Stimulated activated CD4-positive, alpha-beta T cell treated with anti-CD3 and anti-CD28 coated beads, Interleukin-2, amount 100 ng/mL, for 24 hours (primary cell): ENCODE measurements at places on chromosomes 7 and 10.

DNA sequence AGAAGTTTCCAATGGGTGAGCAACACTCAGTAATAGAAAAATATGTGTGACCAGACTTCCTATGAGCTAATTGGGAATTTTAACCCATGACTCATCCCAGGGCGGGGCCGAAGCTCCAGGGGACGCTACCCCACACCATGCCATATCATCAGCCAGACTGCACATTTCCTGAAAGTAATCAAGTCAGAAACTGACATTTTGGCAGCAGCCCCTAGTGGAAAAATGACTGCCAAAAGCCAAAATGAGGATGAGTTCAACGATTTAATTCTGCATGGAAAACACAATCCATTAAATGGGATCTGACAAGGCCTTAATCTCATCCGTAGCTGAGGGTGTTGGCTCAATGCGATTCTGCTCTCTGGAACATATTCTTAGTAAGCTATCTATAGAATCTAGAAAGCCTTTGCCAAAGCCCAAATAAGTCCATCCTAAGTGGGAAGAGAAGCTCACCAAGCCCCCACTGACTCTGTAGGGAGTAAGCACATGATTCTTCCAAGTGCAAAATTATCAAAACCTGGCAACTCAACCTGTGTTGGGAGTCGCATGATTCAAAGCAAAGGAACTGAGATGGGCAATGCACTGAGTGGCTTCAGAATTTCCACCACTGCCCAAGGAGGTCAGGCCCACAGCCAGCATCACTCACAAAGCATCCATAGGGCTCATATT, 93.1 kb upstream of the PDE1C start:
- DNase-seq = no peak

DNA sequence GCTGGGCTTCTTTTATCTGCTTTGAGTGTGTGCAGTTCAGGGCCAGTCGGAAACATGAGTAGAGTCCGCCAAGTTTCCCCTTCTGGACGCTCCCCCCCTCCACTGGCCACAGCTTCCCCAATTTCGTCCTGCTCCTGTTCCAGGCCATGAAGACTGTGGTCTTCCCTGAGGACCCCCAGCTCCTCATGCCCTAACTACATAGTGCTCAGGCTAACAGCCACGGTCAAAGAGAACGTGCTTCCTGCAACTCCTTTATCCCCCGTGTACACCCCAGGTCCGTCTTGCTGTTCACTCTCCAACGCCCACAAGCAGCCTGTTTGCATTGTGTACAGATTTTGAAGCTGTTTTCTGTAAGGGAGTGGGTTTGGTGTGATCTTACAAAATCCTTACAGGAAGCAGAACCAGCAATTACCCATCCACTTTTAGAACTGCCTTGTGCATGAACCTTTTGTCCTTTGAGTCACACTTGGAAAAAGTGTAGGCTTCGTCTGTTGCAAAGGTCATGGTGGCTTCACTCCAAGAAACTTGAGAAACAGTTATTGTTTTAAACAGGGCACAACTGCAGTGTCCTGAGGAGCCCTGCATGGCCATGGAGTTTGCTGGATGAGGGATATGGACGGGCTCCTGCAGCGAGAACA, 77.0 kb upstream of the FAM20C start:
- DNase-seq = no peak

DNA sequence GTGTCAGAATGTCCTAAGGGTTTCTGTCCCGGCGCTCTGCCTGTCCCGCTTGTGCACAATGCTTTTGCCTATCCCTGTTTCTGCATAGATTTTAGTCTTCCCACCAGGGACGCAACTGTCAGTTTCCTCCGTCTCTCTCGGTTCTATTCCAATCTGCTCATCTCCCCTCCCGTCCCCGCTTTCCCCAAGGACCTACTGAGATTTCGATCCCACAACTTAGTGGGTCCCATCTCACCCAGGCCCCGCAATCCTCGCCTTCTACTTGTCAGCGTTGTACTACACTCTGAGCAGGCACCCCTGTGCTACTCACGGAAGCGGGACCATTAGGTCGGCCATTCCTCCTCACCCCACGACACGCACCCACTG, 519 bp upstream of the ZNF655 start:
- no peak for DNase-seq

- DNase-seq = no peak
Measured at GRCh38 chr10:132255489-132256344, 52.0 kb downstream of the STK32C start.

- no peak for DNase-seq
Measured at GRCh38 chr10:113590581-113590980, 37.7 kb downstream of the HABP2 start.

DNA sequence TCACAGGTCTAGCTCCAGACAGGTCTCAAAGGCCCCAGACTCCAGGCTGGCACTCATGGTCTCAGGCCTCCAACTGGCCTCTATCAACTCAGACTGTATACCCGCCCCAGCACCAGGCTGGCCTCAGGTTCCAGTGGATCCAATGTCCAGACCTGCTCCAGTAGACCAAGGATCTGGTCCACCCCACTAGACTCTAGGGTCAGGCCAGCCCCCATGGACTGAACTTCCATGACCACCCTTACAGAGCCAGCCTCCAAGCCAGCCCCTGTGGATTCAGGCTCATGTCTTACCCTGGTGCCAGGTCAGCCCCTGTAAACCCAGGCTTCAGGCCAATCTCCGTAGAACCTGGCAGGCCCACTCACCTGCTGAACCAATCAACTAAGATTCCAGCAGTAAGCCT, 16.8 kb upstream of the GNAT3 start:
- no peak for DNase-seq

GRCh38 chr10:113455947-113456346, 96.9 kb upstream of the HABP2 start:
- no peak for DNase-seq

DNA sequence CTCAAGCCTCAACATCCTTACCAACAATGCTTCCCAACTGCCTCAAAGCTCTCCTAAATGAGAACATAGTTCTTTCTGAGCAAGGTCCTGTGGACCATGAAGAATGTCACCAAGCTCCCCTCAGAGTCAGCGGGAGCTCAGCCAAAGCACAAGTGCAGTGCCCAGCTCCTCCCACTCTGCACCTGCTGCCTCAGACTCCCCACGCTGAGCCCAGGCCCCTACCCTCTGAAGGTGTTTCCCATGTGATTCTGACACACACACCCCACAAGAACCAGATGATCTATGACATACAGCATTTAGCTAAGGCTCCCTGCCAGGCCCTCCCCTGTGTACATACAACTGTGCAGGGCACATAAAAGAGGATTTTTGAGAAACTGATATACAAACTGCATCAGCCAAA, 19.2 kb downstream of the ERCC6 start:
- DNase-seq = no peak

GRCh38 chr7:38181111-38181510, 3.1 kb downstream of the STARD3NL start:
- no peak for DNase-seq

- DNase-seq = no peak
Measured at GRCh38 chr7:33669251-33669670, 236.1 kb upstream of the BMPER start.

DNA sequence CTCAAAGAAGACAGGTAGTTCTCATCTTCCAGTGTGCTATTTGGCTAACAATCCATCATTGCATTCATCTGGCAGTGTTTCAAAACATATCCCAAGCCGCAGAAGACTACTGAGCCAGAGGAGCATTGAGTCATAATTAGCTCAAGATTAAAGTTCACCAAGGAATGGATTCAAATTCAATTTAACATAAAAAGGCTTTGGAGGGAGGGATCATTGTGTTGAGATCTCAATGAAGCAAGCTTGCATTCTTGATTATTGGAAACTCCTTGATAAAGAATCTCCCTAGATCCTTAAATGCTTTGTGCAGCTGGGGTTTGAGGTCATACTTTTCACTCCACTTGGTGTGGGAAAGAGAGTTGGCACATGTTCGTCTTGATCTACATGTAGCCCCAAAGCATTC, 142.8 kb upstream of the SEMA3A start:
- DNase-seq = no peak

- no peak for DNase-seq
Measured at GRCh38 chr7:132024290-132024689, 467.9 kb upstream of the PODXL start.

DNA sequence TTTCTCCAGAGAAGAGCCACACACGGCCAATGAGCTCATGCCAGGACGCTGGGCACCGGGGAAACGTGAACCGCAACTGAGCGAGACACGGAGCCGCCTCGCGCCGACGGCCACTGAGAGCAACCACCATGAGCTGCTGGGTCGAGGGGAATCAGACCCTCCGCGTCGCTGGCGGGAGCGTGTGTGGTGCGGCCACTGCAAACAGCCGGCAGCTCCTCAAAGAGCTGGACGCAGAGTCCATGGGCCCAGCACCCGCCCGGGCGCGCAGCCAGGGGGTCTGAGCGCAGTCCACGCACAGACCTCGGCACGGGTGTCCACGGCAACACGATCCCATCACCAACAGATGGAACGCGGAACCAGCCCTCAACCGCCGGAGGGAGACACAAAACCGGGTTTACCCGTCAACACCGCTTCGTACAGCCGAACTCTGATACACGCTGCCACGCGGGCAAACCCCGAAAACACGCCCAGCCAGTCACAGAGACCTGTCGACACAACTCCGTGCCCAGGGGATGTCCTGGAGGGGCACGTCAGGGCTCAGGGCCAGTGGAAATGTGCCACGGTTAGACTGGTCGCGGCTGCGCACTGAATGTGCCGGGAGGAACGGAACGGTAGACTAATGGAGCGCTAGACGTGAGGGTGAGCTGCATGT, 147.1 kb downstream of the ELFN1 start:
- DNase-seq = no peak

DNA sequence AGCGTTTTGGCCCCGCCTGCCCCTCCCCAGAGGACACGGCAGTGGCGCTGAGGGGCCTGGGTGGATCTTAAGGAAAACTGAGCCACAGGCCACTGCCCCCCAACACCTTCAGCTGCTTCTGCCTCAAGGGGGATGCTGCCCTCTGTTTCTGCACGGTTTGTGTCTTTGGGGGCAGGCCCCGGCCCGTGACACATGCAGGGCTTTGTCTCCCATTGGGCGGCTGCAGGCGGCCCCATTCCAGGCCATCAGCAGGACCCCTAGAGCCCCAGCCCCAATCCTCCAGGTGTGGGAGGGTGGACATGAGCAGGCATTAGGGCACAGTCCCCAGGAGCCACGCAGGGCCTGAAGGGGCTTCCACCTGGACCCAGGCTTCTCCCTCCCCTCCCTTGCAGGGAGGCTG, 25.3 kb upstream of the PPP2R2D start:
- DNase-seq = no peak

GRCh38 chr7:70415179-70415972, 716.6 kb upstream of the GALNT17 start:
- DNase-seq = no peak

DNA sequence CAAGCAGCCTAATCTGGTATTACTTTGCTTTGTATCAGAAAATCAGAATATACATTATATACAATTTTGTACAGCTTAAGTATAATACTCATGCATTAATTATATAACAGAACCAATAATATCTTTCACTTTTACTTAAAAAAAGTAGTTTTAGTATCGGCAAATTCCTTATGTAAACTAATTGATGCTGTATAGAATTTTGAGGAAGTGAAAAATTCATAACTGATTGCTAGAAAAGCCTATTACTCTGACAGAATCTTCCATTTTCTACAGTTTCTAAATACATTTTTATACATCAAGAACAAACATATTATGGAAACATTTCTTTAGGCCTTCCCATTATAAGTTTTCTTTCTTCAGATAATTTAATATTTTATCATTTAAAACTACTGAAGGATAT, 124.0 kb upstream of the GPR22 start:
- no peak for DNase-seq

DNA sequence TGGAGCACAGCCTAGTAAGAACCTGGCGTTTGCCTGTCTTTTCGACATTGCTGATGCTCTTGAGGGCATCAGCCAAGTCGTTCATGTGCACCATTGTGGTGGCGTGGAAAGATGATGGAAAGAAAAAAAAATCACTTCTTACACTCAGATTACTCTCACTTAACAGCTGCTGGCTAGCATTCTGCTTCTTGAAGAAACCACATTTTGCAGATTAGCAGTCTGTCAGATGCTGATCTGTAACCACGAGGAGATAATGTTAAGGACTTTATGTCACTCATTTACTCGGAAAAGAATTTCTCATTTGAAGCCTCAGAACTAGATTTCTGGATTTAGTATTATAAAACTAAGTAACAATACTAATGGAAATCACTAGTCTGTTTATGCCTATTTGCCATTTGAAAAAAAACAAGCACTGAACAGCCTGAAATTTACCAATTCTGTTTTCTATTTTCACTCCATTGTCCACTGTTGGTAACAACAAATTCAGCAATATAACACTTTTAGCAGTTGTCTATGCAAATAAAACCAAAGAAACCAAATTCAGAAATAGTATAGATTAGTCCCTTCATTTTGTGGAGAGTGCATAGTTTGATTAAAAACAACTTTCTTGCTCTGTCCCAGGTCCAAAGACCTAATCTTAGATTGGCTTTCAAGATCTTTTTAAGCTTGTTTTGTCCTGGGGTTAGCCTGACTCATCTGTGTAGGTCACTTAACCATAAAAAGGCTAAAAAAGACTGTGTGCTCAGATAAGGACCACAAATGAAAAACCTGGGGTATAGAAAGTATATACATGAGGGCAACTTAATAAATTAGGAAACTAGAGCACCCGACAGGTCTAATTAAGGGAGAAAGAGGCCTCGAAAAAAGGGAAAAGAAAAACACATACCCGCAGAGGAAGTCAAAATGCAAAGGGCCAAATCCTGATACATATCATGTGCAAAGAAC, 67.5 kb downstream of the NT5C2 start:
- DNase-seq = no peak

GRCh38 chr10:72563327-72563932, 62.4 kb downstream of the MICU1 start:
- DNase-seq = peak; percentile 25

- no peak for DNase-seq
Measured at GRCh38 chr10:74991435-74991834, 120.0 kb upstream of the SAMD8 start.

GRCh38 chr7:143257501-143257900, 5.7 kb upstream of the GSTK1 start:
- no peak for DNase-seq

DNA sequence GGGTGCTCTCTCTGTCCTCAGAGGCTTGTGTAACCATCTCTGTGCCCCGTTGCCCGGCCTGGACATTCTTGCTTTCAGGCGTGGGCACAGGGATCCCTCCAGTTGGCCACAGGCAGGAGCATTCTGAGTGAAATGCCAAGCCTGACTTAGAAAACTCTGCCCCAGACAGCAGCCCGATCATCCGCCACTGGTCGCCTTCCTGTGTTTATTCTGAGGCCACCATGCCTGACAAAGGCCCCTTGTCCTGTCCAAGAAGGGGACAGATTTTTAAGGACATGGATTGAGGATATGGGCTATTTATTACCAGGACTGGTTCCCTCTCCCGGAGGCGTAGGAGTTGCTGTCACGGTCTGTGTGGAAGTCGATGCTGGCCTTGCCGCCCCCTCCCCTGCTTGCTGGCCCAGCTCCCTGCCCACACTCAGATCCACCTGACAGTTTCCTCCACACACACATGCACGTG, 54.3 kb downstream of the SPOCK2 start:
- no peak for DNase-seq
